ENCODE measurements at places on chromosomes 4 and X. TPM values are rescaled to one million over a fixed set of nuclear protein-coding genes. Genes with fewer than 3 reads are reported as not detected.

The ZFP92 gene
- 0.29 TPM for total RNA-seq

The ESX1 gene
- not detected for total RNA-seq

The CFAP99 gene
- 0.32 TPM for total RNA-seq

The DUSP9 gene
- total RNA-seq: not detected

The HTT gene
- 55.5 TPM for total RNA-seq

DNA sequence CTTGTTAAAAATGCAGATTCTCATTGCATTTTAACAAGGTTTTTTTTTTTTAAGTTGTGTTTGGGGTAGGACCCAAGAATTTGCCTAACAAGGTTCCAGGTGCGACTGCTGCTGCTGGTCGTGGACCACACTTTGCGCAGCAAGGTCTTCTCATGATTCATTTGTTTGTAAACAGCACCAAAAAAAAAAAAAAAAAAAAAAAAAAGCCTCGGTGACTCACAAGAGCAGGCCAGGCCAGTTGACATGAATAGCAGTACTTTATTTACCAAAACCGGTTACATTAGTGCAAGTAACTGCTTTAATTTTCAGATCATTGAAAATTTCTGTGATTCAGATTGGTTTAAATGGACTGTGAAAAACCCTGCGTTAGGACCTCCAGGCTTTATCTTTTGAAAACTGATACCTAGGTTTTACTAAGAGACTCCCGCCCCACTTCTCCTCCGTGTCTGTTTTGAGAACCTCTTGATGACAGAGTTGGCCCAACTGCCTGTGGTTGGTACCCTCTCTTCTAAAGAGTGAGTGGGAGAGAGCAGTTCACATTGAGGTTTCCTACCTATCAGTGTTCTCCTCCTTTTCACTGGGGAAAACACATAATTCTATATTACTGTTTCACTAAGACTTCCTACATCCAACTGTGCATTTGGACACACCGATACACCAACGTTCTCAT, 86.2 kb downstream of the PHEX start:
- no peak for DNase-seq

DNA sequence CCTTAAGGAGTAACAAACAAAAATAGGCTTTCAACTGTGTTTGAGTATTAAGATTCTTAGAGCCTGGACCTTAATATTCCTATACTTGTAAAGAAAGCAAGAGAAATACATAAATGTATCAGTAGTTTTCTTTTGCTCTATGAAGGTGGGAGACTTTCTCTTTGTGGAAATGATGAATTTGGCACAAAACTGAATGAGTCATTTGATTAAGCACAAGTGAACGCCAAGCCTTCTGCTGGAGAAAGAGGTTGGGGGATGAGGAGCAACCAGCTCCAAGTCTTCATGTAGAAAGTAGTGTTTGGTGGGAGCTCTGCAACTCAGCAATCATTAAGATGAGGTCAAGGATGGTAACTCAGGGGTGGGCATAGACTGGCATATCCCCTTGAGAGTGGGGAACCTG, 49.6 kb downstream of the MEPE start:
- DNase-seq: no peak

DNA sequence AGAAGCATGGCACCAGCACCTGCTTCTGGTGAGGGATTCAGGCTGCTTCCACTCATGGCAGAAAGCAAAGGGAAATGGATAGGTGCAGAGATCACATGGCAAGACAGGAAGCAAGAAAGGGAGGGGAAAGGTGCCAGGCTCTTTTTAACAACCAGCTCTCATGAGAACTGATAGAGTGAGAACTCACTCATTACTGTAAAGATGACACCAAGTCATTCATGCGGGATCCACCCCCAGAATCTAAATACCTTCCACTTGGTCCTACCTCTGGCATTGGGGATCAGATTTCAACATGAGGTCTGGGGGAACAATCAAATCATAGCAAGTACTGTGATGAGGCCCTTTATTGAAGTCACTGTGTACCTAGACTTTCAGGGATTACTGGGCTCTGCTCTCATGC, 72.0 kb upstream of the PRDM5 start:
- DNase-seq: no peak

DNA sequence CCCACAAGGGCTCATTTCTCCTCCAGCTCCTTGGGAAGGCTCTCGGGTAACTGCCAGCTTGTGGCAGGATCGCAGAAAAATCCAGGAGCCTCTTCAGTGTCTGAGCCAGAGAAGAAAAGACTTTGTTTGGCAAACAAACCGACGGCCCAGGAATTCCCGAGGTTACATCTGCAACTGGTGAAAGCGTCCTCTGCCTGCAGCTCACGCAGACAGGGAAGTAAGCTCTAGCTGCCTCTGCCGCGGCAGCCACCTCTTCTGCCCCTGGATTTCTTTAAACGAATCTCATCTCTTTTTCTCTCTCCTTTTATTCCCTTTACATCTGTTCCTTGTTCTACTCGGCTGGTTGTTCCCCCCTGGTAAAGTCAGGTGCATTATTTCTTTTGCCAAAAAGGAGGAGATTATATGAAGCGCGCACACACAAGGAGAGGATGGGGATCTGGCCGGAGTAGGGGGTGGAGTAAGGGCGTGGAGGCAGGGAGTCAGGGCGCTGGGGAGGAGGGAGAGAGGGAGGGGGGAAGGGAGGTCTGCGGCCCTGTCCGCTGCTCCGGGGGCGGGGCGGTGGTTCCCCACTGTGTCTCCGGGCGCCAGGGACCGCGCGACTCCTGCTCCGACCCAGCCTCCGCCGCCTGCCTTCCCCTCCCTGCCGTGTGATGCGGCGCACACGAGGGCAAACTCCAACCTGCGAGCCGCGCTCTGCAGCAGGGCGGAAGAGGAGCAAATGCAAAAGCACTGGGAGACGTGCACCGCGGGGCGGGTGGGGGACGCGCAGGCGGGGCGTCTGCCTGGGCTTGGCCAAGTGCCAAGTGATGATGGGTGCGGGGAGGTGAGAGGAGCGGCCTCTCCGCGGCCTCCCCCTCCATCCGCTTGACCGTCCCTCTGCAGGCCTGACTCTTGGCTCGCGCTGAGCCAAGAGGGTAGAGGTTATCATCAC, at the start of gene DCHS2:
TSS of gene DCHS2 (minus strand) at position 459 of the 931 bp plus-strand sequence. CDS start at position 15, 444 bp downstream.
- peak; percentile 53 for DNase-seq

DNA sequence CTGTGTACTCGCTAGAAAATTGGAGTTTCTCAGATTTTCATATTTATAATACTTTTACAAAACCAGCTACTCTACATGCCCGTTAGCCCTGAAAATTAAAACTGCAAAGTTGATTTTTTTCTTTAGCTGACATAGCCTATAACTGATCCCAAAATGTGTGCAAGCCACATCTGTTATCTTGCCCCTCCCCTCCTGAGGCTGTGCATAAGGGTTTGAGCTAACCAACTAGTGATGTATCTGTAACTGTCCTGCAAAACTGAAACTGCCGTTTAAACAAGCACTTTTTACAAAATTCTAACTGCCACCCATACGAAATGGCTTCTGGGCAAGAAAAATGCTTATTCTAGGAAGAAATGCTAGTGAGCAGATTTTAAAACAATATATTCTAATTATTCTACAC, 59.1 kb downstream of the EDNRA start:
- DNase-seq: no peak

DNA sequence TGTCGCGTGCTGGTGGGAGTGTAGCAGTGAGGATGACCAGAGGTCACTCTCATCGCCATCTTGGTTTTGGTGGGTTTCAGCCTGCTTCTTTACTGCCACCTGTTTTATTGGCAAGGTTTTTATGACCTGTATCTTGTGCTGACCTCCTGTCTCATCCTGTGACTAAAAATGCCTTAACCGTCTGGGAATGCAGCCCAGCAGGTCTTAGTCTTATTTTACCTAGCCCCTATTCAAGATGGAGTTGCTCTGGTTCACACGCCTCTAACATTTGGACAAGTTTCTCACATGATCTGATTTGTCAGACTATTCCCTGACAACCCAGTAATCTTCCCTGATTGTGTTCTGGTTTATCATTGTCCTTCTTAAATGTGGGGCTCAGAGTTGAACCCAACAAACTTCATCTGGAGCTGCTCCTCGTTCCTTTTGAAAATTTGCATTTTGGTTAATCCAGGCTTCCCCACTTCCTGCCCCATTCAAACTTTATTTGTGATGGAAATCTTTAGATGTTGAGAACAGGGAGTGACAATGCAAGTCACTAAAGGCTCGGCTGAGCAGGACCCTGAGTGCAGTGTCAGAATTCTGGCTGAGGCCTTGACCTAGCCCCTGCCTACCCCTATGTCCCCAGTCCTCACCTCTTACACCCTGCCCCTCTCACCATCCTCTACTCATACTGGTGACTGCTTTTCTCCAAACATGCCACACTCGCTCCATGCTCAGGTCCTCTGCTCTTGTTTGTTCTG, 226.8 kb downstream of the STIM2 start:
- DNase-seq: no peak

DNA sequence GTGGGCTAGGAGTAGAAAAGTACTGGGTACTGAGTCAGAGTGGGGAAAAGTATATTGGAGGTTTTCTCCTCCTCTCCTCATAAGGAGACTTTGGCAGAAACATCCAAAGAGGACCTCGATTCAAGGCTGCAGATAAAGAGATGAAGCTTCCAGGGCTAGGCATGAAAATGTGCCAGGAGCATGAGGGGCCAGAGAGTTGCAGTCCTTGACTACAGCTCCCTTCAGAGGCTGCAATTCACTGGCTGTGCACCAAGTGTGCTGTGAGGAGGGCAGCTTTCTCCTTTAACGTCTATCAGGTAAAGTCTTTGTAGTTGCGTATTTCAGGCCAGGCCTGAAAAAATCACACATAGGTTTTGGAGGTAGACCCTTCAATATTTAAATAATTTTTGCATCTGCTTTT, 174.9 kb upstream of the VEGFC start:
- DNase-seq: no peak

DNA sequence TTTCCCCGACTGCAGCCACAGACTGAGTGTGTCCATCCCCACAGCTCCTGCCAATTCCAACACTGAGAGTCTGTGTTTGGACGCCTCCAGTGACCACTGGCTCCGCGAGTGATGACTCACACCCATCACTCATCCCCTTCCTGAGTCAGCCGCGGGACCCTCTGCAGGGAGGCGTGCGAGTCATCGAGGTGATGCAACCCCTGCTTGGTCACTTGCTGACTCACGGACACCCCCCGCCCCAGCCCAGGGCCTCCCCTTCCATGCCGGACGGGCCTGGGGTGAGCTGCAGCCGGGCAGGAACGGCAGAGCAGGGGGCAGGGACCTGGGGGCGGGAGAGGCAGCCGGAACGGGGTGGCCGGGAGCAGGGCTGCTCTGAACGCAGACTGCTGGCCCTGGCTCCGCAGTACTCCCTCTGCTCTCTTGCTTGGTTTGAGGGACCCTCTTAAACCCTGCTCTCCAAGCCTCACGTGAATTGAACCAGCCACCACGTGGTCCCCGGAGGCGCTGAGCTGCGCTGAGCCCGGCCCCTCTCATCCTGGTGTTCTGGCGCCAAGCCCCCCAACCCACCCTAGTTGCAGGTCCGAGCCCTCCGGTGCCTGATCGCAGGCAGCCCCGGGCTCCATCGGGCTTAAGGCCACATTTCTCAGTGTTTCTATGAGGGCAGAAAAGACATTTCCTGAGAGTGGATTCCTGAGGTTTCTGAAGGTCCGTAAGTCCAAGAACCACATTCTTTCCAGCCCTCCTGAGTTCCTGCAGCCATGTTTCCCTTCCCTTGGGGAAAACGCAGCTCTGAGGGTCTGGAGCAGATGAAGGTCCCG, 32.4 kb downstream of the FGFRL1 start:
- peak; percentile 66 for DNase-seq

- DNase-seq: no peak
Observed at GRCh38 chr4:63493265-63493664, 916.0 kb downstream of the TECRL start.

DNA sequence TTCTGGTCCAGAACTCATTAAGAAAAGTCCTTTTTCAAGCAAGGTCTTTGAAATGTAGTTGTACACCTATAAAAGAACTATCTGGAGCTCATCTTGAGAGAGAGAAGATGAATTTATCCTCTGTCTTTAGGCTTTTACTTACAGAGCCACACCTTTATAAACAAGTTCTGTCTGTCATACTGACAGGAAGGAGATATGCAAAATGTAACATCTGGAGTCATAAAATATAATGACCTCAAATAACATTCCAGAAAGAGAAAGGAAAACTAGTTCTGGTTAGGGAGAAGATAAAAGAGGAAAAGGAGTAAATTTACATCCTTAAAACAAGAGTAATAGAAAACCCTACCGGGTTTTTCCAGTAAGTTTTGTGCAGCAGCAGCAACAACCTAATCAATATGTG, 1.3 kb downstream of the INPP4B start:
- no peak for DNase-seq

DNA sequence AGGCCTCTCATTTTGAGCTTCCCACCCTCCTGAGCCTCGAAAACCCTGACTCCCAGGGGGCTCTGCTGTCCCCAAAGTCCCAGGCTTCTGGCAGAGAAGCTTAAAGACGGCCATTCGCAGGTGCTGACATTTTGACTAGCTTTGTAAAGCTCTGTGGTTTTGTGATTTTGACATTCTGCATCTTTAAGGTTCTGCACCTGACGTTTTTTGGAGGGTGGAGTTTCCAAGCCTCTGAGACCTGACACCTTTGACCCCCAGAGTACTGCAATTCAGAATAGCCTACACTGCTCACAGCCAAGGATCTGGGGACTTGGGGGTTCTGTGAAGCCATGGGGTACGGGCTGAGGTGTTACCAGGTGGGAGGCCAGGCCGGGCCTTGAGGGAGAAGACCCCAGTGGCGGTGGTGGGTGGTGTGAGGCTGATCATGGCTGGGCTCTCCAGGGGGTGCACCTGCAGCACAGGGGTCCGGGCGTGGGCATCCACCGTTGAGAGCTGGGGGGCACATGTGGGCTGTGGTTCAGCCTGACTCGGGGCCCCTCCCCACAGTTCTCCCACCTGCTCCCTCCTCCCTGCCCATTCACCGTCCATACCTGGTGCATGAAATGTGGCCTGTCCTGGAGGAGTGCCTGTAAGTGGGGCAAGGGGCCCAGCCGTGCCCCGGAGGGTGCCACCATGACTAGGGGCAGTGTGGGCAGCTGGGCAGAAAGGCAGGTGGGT, 7.3 kb downstream of the FOXP3 start:
- DNase-seq: no peak

GRCh38 chrX:19195243-19195610, 73.0 kb upstream of the ADGRG2 start:
- DNase-seq: no peak

DNA sequence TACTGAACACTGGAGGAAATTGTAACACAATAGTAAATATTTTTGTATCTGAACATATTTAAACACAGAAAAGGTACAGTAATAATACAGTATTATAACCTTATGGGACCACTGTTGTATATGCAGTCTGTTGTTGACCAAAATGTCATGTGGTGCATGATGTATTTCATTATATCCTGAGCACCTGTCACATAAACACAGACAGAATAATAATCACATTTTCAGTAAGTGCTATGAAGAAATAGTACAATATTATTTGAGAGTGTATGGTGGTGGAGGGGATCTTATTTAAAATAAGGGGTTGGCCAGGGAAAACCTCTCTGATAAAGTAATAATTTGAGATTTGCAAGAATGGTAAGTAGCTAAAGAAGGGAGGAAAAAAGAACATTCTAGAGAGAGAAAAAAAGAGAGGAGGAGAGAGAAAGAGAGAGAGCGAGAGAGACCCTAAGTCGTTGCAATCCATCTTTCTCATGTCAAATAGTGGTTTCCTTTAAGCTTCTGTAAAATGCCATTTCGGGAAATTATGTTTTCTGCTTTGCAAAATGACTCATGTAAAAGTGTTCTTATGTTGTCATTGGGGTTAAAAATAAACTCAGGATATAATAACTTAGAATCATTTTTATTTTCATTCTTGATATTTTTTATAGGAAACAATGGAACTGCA, 19.3 kb upstream of the CLNK start:
- no peak for DNase-seq

Data from colonic mucosa (tissue), 4 donors.